ENCODE measurements at places on chromosomes 16 and 17.

DNA sequence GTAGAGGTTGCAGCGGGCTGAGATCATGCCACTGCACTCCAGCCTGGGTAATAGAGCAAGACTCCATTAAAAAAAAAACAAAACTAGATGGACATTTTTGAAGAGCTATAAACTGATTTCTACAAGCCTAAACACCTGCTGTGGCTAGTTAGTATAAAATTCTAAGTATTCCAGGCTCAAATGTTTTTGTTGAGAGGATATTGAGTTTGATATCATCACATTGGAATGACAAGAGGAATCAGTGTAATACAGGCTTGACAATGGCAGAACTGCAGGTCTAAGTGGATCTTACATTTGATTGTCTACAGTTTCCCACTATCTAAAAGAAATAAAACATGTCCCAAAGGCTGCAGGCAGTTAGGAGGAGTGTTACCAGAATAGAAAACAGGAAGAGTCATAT is 23.9 kb upstream of the DLX3 start:
- H3K4me1 ChIP-seq: no peaks in the 10 kb centered on the region
- no peaks in the 10 kb centered on the region for H3K27me3 ChIP-seq
- no peaks in the 10 kb centered on the region for H3K36me3 ChIP-seq
- no peak overlapping the region for H3K4me3 ChIP-seq

DNA sequence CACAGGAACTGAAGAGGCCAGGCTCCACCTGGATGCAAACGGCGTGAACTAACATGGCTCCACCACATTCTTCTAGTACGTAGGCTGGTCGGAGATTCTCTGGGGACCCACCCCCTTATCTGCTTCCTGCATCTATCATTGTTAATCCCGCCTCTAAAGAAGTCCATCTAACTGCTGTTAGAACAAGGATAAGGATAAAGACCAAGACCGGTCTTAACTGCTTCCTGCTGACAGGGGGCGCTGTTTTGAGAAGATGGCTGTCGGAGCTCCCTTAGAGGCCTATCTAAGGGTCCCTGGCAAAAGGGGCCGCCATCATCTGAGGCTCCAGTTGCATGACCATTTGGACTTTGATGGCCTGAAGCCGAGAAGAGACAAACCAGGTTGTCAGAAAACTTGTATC is 25.8 kb upstream of the TNFSF12 start:
- H3K27ac ChIP-seq: no peak overlapping the region
- no peaks in the 10 kb centered on the region for H3K27me3 ChIP-seq
- H3K36me3 ChIP-seq: no peaks in the 10 kb centered on the region
- H3K4me1 ChIP-seq: no peaks in the 10 kb centered on the region
- H3K4me3 ChIP-seq: no peak overlapping the region

GRCh38 chr16:85483424-85483823 is 129.7 kb upstream of the GSE1 start:
- H3K27ac ChIP-seq: no peak overlapping the region
- DNase-seq: no peak
- no peak overlapping the region for H3K4me3 ChIP-seq
- no peaks in the 10 kb centered on the region for H3K4me1 ChIP-seq
- H3K27me3 ChIP-seq: no peaks in the 10 kb centered on the region

GRCh38 chr17:16987830-16988601 is 16.1 kb upstream of the TNFRSF13B start:
- no peaks in the 10 kb centered on the region for H3K36me3 ChIP-seq
- H3K27me3 ChIP-seq: peaks cover 18% of the 10 kb centered on the region
- H3K27ac ChIP-seq: no peak overlapping the region
- no peaks in the 10 kb centered on the region for H3K4me1 ChIP-seq
- H3K4me3 ChIP-seq: no peak overlapping the region

- 0 out of 2 replicates have a peak, but pooled peaks cover 3% of the 10 kb centered on the region for H3K4me1 ChIP-seq
- H3K4me3 ChIP-seq: no peak overlapping the region
- peak overlapping the region; percentile 35 for H3K27ac ChIP-seq
- H3K36me3 ChIP-seq: peaks cover 87% of the 10 kb centered on the region
These were observed 32.2 kb downstream of the TRIM37 start for GRCh38 chr17:59074494-59074893.

DNA sequence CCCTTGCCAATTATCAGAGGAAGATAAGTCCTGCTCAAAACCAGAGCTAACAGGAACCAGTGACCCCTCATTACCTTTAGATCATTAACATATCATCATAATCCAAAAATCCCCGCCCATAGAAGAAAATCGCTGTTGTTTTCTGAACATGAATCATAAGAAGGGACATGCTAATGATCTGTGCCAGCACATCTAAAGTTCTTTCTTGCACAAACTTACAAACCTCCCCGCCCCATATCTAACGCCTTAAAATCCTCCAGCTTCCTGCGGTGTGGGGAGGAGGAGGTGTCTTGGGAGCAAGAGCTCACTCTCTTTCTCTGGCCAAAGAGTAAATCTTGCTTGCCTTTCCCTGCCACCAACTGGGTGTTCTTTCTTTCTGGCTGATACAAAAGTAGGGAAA is 78.3 kb downstream of the IRX3 start:
- no peak overlapping the region for H3K4me3 ChIP-seq
- H3K27ac ChIP-seq: no peak overlapping the region
- H3K4me1 ChIP-seq: peaks cover 11% of the 10 kb centered on the region
- peaks cover 8% of the 10 kb centered on the region for H3K27me3 ChIP-seq
- no peak for DNase-seq
- no peaks in the 10 kb centered on the region for H3K36me3 ChIP-seq

DNA sequence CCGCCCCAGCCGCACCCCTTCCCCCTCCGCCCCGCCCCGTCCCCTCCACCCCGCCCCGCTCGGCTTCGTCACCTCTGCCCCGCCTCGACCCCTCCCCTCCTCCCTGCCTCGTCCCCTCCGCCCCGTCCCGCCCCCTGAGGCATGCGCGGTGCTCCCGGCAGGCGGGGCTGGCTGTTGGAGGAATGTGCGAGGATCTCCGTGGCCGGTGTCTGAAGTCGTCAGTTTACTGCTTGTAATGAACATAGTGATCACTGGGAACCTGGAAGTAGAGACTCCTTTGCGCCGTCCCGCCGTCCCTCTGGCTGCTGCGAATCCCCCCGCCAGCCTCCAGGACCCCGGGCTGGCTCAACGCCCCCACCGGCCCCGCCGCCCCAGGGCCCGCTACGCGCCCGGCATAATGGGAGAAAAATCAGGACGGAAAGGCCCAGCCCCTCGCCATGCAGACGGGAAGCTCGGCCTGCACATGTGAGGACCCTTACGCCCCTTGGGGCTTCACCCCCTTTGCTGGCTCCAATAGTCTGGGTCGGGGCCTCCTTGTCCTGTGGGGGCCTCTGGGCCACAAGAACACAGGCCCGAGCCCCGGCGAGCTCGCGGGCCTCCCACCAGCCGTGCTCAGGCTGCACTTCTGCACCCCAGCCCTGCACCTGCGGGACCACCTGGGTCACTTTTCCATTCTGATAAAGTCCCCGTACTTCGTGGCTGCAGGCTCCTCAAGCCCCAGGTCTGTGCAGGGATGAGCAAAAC is 743.1 kb downstream of the KCNJ18 start:
- H3K27ac ChIP-seq: no peak overlapping the region
- H3K27me3 ChIP-seq: no peaks in the 10 kb centered on the region
- H3K4me3 ChIP-seq: peak overlapping the region; percentile 74
- peak; percentile 86 for DNase-seq
- H3K36me3 ChIP-seq: no peaks in the 10 kb centered on the region

- H3K4me1 ChIP-seq: peaks cover 49% of the 10 kb centered on the region
- no peak overlapping the region for H3K27ac ChIP-seq
- H3K36me3 ChIP-seq: peaks cover 53% of the 10 kb centered on the region
These were observed 1.9 kb downstream of the GPS2 start for GRCh38 chr17:7313088-7313889.

GRCh38 chr17:7328840-7329373 is at the start of gene NEURL4:
Gene NEURL4, minus strand, starts transcription at chr17:7329335. Its CDS starts 23 bp downstream, at chr17:7329312.
- no peak for DNase-seq
- H3K36me3 ChIP-seq: peaks cover 25% of the 10 kb centered on the region
- no peaks in the 10 kb centered on the region for H3K27me3 ChIP-seq
- H3K4me3 ChIP-seq: peak within 1 kb of the TSS; percentile 93

GRCh38 chr17:38733282-38733981 is 3.3 kb downstream of the CISD3 start:
- no peak for DNase-seq
- no peaks in the 10 kb centered on the region for H3K27me3 ChIP-seq
- peaks cover 65% of the 10 kb centered on the region for H3K4me1 ChIP-seq
- peaks cover 13% of the 10 kb centered on the region for H3K36me3 ChIP-seq
- H3K4me3 ChIP-seq: no peak overlapping the region

DNA sequence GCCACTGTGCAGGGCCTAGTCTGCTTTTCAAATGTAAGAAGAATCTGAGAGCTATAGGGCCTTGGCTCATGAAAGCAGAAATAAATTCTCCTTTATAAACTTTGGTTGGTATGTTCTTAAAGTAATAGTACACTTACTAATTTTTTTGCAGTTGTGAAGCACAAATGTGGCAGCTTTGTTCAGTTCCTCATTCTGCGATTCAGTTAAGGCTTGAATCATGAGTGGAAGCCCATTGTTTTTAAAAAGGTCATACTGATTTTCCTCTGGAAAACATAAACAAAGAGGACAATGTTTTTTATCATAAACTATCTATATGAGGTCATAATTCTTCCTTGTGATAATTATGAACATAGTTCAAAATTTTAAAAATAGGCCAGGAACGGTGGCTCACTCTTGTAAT is 23.6 kb upstream of the DYNC1LI2 start:
- DNase-seq: no peak
- no peaks in the 10 kb centered on the region for H3K27me3 ChIP-seq
- H3K36me3 ChIP-seq: no peaks in the 10 kb centered on the region
- no peaks in the 10 kb centered on the region for H3K4me1 ChIP-seq
- H3K4me3 ChIP-seq: no peak overlapping the region

GRCh38 chr17:34226011-34226743 is 28.9 kb upstream of the CCL2 start:
- no peak overlapping the region for H3K4me3 ChIP-seq
- H3K4me1 ChIP-seq: no peaks in the 10 kb centered on the region
- H3K27ac ChIP-seq: no peak overlapping the region
- no peak for DNase-seq

DNA sequence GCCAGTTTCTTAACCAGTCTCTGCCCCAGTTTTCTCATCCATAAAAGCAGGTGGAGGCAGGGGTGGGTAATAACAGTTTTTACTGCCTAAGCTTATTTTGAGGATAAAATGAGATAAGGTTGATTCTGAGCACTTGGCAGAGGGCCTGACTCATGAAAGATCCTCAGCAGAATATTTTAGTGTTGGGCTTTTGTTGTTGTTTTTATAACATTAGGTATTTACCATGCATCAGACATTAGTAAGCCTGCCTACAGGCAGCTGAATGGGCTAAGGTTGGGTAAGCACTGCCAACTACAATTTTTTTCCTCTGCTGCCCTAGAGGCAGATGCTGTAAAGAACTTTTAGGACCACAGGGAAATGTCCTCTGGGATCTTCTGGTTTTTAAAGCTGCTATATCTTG is 43.1 kb downstream of the SCNN1G start:
- no peak for DNase-seq
- H3K4me1 ChIP-seq: no peaks in the 10 kb centered on the region
- no peaks in the 10 kb centered on the region for H3K36me3 ChIP-seq

Data from SK-N-SH (cell line).